Vagina (tissue), 2 donors: ENCODE measurements at places on chromosomes 12 and 14.

DNA sequence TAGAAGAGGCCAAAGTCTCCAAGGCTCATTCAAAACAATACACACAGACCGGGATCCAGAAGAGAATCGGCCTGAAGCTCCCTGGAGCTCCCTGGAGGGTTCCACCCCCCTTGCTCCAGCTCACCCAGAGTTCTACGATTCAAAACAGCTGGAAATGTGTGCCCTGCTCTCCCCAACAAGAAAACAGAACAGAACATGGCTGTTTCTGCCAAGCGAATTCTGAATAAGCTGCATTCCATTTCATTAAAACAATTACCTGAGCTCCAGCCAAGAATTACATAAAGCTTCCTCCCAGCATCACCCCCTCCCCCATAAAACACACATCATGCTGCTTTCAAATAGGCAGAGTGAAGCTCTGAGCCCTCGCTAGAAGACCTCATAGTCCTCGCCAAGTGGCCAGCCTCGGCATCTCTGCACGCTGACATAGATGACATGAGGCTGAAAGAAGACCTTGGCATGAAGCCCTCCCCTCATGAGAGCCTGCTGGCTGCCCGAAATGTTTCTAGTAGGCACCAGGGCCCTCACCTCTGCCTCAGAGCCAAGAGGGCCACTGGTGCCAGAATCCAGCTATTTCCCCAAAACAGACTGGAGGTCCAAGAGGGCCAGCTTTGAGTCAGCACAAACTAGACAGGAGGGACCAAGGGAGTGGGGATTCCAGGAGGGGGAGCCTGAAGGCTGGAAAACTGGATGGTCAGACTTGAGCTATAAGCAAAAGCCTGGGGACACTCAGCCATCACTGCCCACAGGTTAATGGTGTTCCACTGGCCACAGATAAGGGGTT lies 8.3 kb downstream of the PXN start:
- no peak for DNase-seq

DNA sequence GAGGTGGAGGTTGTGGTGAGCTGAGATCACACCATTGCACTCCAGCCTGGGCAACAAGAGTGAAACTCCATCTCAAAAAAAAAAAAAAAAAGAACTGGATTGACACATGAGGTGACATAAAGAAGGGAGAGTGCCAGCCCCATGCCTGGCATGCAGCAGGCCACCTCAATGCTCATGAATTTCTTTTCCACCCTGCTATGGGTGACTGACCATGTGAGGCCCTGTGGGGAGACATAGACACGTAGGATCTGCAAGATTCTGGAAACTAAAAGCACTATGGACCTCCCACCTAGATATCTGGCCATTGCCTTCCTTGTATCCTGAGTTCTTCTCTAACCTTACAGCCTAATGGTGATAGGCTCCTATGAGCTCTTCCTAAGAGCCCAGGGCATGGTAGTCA lies 5.6 kb upstream of the ACTN1 start:
- no peak for DNase-seq

DNA sequence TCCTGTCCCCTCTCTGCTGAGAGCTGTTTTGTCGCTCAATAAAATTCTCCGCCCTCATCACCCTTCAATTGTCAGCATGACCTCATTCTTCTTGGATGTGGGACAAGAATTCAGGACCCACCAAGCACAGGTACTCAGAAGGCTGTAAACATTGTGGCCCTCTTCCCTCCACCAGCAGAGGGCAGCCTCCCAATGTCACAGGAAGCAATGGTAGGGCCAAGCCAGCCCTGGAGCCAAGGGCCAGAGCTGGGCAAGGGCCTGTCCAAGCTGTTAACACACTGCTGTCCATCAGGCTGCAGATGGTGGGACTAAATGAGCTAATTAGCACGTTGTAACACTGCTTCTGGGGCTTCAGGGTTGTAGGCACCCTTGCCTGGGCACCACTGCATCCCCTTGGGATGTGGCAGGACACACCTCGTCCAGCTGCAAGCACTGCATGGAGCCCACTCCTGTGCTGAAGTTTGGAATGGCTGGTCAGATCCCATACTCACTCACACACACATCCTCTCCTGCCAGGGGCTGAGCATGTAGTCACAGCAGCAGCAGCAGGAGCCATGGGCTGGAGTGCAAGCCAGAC lies 62.7 kb upstream of the HECTD1 start:
- DNase-seq = peak; percentile 29

DNA sequence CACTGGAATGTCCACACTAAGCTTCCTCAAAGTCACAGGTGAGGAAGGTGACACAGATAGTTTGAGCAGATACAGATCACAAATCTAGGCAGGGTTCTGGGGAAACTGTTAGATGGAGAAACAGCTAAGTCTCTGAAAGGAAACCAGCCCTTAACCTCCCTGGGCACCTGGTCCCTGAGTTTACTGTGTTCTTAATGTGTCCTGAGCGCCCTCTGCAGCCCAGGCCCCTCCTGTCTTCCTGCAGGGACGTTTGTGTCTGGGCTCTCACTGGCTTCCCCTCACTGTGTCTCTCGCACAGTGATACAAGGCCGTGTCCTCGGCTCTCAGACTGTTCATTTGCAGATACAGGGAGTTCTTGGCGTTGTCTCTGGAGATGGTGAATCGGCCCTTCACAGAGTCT lies 684.3 kb downstream of the TMEM121 start:
- DNase-seq = no peak

DNA sequence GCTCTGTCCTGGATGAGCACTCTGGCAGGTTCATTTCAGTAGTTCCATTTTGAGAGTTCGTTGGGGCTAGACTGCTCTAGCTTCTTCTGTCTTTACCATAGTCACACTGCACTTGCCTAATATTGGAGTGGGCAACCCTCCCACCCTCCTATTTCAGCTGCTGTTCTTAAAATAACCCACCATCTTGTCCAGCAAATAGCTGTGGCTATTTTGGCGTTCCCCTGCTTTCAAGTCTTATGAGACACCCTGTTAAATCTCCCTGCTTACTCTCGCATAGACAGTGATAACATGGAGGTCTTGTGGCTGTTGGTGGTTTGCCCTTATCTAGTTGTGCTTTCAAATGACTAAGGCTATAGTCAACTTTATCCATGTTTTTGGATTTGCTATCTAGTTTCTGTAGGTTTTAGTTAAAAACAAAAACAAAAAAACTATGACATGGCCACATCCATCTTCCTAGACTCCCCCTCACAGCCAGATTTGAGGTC lies 65.5 kb downstream of the LRP6 start:
- DNase-seq = no peak
